ENCODE measurements at places on chromosomes 16 and 17. TPM values are rescaled to one million over a fixed set of nuclear protein-coding genes. Genes with fewer than 3 reads are reported as not detected.
A peak's percentile ranks its signal among the peaks of the same experiment; 100 is the strongest.

DNA sequence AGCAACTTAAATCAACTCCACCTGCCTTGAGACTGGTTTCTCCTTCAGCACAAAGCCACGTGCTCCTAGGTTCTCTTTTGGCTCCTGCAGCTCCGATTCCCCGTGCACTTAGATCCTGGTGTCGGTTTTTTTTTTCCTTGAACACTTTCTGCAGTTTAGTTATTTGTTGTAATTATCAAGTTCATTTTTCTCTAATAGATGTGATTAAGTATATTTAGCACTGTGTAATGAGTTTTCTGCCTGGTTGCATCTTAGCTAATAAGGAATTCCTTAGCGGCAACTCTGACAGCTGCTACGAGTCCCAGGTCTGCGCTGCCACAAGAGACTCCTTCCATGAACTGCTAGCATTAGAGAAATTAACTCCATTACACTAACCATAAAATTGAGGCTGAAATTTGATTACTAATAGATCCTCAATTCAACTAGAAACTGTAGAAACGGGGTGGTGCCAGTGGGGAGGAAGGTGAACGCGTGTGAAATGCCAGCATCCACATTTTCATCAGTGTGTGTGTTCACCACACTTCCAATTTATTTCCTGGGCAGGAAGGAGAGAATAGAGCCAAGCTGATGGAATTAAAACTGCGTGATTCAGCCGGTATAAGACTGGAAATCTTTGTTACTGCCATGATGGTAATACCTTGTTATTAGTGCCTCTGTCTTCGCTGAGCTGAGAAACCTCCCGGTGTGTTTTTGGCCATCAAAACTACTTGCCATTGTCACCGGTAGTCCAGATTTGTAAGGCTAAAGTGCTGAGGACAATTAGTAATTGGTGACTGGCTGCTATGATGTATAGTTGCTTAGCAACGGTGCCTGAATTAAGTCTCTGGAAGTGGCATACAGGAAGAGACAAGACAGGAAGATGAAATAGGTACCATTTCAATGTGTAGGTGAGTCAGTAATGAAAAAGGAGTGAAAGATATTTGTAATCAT lies 232.4 kb downstream of the IRX3 start:
- H3K4me3 ChIP-seq = no peak overlapping the region
- DNase-seq = no peak

DNA sequence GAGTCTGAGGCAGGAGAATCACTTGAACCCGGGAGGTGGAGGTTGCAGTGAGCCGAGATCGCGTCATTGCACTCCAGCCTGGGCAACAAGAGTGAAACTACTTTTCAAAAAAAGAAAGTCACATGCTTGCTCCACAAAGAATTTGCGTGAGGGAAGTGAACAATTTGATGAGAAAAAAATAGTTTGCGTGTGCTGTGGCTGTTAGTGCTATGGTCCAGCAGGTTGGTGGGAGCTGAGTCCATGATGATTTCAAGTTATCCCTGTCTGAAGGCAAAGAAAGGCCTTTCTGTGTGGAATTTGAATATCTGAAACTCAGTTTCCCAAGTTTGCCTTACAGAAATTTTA lies 21.0 kb downstream of the PRCD start:
- H3K27ac ChIP-seq = peak overlapping the region; percentile 68
- peaks cover 45% of the 10 kb centered on the region for H3K36me3 ChIP-seq
- no peak overlapping the region for H3K4me3 ChIP-seq
- H3K4me1 ChIP-seq = peaks cover 57% of the 10 kb centered on the region

DNA sequence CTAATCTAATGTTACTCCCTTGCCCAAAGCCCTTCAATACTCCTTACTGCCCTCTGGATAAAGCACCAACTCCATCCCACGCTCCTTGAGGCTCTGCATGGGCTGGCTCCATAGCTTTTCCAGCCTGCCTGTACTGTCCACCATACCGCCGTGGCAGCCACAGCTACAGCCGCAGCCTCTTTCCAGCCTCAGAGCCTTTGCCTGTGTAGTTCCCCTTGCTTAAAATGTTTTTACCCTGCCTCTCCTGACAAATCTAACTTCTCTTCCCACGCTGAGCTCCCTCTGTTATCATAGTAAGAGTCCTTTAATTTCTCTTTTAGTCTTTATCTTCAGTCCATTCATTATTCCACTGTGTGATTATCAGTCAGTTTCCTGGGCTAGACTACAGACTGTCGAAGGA lies 22.0 kb downstream of the TEX14 start:
- H3K4me1 ChIP-seq = no peaks in the 10 kb centered on the region
- H3K27ac ChIP-seq = no peak overlapping the region
- no peak overlapping the region for H3K4me3 ChIP-seq
- DNase-seq = no peak
- H3K27me3 ChIP-seq = no peaks in the 10 kb centered on the region

GRCh38 chr16:74817851-74818250 lies 43.2 kb upstream of the FA2H start:
- H3K36me3 ChIP-seq = no peaks in the 10 kb centered on the region
- H3K4me3 ChIP-seq = no peak overlapping the region
- no peak overlapping the region for H3K27ac ChIP-seq
- peaks cover 6% of the 10 kb centered on the region for H3K4me1 ChIP-seq
- no peaks in the 10 kb centered on the region for H3K27me3 ChIP-seq
- no peak for DNase-seq

DNA sequence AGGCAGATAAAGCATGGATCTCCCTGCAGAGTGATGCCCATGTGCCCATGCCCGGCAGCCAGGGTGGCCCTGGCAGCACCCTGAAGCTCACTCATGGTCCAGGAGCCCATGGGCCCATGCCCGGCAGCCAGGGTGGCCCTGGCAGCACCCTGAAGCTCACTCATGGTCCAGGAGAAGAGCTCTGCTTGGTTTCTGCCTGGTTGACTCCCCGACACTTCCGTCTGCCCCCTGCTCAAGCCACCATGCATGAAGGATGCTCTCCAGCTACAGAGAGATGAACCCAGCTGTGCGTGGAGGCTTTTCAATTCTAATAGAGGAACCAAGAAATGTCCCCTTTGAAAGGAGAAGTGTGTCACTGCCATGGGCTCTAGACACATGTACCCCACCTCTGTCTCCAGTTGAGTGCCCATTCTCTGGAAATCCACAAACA lies 8.7 kb downstream of the CCL17 start:
- no peak overlapping the region for H3K27ac ChIP-seq
- H3K4me1 ChIP-seq = peaks cover 32% of the 10 kb centered on the region
- DNase-seq = no peak
- H3K27me3 ChIP-seq = peaks cover 4% of the 10 kb centered on the region
- H3K36me3 ChIP-seq = no peaks in the 10 kb centered on the region
- H3K4me3 ChIP-seq = no peak overlapping the region

DNA sequence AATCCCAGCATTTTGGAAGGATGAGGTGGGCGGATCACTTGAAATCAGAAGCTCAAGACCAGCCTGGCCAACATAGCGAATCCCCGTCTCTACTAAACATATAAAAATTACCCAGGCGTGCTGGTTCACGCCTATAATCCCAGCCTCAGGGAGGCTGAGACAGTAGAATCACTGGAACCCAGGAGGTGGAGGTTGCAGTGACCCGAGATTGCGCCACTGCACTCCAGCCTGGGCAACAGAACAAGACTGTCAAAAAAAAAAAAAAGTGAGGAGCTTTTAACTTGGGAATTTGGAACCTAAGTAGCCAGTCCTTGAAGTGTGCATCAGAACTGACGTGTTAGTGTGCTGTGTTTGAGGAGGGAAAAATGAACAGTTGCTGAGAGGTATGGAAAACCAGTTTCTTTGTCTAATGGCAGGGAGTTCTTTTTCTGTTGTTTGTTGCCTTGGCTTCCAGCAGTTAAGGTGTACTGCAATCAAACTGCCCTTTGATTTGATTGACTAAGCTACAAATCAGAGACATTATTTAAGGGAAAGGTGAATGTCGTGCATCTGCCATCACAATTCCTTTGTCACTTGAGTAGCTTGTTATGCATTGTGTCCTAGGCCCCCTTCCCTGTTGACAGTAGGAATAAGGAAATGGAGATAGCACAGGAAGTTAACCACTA lies 8.6 kb upstream of the DUSP14 start:
- H3K27ac ChIP-seq = no peak overlapping the region
- peaks cover 44% of the 10 kb centered on the region for H3K36me3 ChIP-seq
- H3K4me1 ChIP-seq = no peaks in the 10 kb centered on the region
- DNase-seq = no peak
- H3K27me3 ChIP-seq = no peaks in the 10 kb centered on the region
- no peak overlapping the region for H3K4me3 ChIP-seq

DNA sequence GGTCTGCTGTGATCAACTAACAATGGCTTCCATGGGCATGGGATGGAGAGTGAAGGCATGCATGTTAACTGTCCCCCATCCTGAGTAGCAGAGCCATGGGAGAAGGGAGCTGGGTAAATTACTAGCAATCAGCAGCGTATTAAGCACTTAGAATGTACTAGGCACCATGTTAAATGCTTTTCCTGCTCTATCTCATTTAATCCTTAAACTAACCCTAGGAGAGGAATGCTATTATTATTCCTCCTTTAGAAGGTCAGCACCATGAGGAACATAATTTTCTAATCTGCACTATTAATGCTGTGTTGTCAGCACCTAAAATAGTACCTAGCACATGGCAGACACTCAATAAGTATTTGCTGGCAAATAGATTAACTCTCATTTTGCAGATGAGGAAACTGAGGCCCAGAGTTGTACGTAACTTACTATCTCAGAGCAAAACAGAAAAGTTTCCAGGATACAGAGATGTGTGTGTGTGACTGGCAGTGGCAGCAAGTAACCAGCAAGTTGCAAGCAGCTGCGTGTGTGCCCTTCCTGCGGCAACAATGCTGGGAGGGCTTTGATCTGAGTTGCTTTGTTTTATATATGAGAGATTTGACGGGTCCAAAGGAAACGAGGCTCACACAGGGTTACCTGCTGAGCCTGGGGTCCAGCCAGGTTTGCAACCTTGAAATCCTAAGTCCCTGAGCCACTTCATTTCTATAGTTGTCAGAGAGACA lies 6.5 kb upstream of the KLHL36 start:
- H3K4me3 ChIP-seq = no peak overlapping the region
- no peaks in the 10 kb centered on the region for H3K27me3 ChIP-seq
- H3K36me3 ChIP-seq = no peaks in the 10 kb centered on the region
- no peak for DNase-seq
- H3K4me1 ChIP-seq = peaks cover 39% of the 10 kb centered on the region

- no peaks in the 10 kb centered on the region for H3K27me3 ChIP-seq
- no peak for DNase-seq
- no peak overlapping the region for H3K27ac ChIP-seq
- no peak overlapping the region for H3K4me3 ChIP-seq
Observed at GRCh38 chr16:57711-58110, 4.1 kb downstream of the SNRNP25 start.

DNA sequence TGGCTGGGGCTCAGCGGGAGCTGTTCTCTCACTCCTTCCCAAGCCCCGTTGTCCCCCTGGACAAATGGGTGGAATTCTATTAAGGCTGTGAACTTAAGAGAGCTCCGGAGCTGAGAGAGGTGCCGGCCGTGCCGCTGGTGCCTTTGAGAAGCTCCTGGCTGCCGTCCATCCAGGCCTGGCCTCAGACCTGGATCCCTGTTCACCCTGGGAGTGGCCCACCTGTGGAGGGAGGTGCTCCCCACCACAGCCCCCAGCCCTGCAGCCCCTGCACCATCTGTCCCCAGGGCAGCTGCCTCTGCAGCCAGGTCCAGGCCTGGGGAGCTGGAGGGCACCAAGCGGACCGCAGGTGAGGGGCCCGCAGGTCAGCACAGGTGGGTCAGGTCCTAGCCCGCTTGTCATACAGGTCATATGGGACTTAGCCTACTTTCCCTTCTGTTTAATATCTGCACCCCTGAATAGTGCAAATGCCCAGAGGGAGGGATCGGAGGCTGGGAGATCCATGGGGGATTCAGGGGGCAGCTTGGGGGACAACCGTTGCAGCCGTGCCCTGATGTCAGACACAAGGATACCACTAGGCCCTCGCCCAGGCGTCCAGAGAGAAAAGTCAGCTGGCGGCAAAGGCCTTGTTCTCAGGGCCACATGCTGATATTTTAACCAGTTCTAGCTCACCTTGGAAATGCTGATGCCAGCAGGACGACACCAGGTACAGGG lies 15.2 kb upstream of the METRNL start:
- peaks cover 5% of the 10 kb centered on the region for H3K4me1 ChIP-seq
- H3K27ac ChIP-seq = no peak overlapping the region
- DNase-seq = no peak
- no peak overlapping the region for H3K4me3 ChIP-seq

Gene HSPB9
- 0.61 TPM for polyA plus RNA-seq

Gene ABAT
- polyA plus RNA-seq = 5.2 TPM

Gene KRTAP9-2
- not detected for polyA plus RNA-seq

Gene FOXC2
- not detected for polyA plus RNA-seq

Gene CAPNS2
- polyA plus RNA-seq = not detected

Gene ARHGAP44
- 6.0 TPM for polyA plus RNA-seq
